Renal cortical epithelial cell (primary cell): ENCODE measurements at places on chromosomes 3 and 15. TPM values are rescaled to one million over a fixed set of nuclear protein-coding genes. Genes with fewer than 3 reads are reported as not detected.

C3orf20 gene
- not detected in 2 replicates for total RNA-seq

GLDN gene
- total RNA-seq = not detected in 2 replicates

EXD1 gene
- total RNA-seq = not detected in 2 replicates

GOLGA6D gene
- not detected in 2 replicates for total RNA-seq

KCNH8 gene
- 0.05 TPM in 1 of 2 replicates, not detected in the other for total RNA-seq

SLC38A3 gene
- total RNA-seq = 1.8 TPM in 1 of 2 replicates, not detected in the other

- DNase-seq = no peak
Observed at GRCh38 chr3:7683426-7683825, 818.2 kb upstream of the LMCD1 start.

- DNase-seq = peak; percentile 97
Observed at GRCh38 chr3:187968883-187969580, 184.9 kb upstream of the LPP start.

- peak; percentile 73 for DNase-seq
Observed at GRCh38 chr3:171309906-171310359, 150.3 kb downstream of the TNIK start.

- DNase-seq = no peak
Observed at GRCh38 chr3:50408443-50408944, 49.2 kb upstream of the TMEM115 start.

DNA sequence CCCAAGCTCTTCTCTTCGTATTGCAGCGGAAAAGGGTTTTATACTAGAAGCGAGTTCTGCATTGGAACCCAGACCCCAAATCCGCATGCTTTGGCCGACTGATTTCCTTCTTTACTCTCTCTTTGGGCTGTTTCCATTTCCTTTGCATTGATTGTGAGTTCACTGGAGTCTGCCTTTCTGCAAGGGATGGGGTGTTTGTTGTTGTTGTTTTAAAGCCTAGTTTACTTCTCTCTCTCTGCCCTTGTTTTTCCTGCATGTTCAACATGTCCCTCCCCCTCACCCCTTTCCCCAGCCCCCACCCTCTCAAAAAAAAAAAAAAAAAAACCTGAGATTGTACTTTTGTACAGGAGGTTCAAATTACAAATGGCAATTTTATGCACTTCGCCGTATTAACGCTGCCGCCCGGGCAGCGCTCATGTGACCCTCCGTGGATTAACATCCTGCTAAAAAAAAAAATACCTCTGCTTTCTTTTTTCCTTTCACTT is 2.2 kb downstream of the NR2F2 start:
- DNase-seq = no peak

DNA sequence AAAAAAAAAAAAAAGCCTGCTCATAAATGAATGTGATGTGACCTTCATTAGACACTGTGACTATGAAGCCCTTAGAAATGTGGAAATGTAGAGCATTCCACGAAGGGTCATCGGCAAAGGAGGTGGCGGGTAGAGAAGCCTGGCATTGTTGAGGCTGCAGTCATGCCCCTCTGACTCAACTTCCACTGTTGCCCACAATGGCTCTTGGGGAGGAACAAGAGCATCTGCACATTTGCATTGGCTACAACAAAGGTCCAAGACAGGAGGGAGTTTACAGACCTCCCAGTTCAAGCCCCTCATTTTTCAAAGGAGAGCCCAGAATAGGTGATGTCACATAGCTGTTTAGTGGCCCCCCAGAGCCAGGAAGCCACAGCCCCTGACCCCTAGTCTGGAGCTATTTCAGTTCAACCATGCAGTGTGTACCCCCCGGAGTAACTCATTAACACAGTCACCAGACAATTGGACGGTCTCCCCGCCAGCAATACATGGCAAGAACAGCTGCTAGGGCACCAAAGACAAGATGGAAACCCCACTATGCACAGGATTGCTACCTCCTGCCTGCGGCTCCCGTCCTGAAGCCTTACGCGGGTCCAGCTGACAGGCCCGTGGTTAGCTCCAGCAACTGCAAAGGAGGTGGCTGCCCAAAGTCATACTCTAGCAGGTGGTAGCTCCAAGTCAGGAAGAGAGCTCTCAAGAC is 56.2 kb downstream of the SH3BP5 start:
- peak; percentile 31 for DNase-seq

- DNase-seq = peak; percentile 93
Observed at GRCh38 chr3:187986514-187986934, 167.4 kb upstream of the LPP start.

DNA sequence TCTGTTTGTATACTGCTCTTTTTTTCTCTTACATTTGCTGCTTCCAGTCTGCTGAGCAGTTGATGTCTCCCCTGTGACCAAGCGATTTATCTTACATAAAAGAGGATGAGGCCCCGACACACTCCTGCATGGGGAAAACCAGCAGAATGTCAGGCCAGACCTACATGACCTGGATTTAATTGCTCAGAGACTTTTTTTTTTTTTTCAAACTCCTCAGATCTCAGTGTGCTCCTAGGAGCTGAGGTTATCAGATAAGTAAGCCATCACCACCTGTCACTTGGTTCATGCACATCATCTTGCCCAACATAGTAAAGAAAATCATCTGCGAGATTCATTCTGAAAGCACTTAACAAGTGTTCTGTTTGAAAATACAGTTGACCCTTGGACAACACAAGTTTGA is 163.1 kb downstream of the PLCL2 start:
- DNase-seq = no peak
